ENCODE measurements at places on chromosomes 3 and 15. TPM values are rescaled to one million over a fixed set of nuclear protein-coding genes. Genes with fewer than 3 reads are reported as not detected.

ROBO2 gene
- not detected for total RNA-seq

GRM2 gene
- total RNA-seq, result 0.20 TPM

BDH1 gene
- total RNA-seq, result 126 TPM

RBP2 gene
- not detected for total RNA-seq

KLHL40 gene
- not detected for total RNA-seq

CYP19A1 gene
- total RNA-seq, result not detected

SEMA5B gene
- not detected for total RNA-seq

SERPINI2 gene
- total RNA-seq, result not detected

GRCh38 chr3:47398228-47398627, 17.4 kb downstream of the PTPN23 start:
- no peak for DNase-seq

GRCh38 chr15:47273864-47274263, 443.4 kb upstream of the SEMA6D start:
- no peak for DNase-seq

DNA sequence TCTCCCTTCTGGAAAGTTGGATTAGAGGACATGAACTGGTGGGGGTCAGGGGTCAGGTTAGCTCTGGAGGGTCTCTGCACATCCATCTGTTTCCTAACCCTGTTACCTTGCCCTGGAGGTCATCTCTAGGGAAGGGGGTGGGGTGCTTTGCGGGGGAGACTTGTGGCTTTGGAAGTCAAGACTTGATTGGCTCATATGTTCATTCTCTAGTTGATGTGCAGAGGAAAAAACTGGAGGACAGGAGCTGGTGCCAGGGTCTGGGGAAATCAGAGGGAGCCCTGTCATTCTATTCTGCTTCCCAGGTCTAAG, 42.9 kb upstream of the ROPN1 start:
- no peak for DNase-seq

- DNase-seq, result no peak
These were observed 891 bp downstream of the EXOG start for GRCh38 chr3:38497031-38497430.

GRCh38 chr3:183159333-183159732, 3.2 kb downstream of the LAMP3 start:
- no peak for DNase-seq

DNA sequence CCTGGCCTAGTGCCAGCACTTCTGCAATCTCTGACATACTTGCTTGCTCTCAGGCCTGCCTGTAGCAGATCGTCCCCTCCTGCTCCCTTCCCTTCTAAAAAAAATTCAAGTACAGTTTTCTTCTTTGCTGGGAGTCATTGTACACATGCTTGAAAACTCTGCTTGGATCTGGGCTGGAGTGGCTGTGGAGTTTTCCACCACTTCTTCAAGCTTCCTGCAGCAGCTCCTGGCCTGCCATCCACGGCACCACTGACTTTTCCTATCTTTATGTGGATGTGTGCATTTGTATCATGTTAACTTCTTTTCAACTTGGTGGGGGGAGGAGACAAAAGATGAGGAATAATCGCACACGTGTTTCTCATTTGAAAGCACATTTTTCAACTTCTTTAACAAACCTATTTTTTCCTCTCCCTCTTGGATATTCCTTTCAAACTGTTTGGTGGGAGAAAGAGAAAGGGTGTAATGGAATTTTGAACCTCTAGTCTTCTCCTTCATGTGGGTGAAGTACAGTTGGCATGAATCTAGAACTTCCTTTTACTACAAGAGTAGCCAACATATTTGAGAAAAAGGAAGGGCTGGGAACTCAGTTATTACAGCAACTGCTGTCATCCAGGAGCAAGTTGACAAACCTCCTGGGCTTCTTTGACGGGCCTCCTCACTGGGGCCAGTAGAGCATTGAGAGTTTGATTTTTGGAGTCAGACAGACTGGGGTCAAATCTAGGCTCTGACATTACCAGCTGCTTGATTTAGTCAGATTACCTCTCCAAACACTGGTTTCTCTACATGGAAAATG, 61.2 kb upstream of the LRTM1 start:
- DNase-seq, result no peak

DNA sequence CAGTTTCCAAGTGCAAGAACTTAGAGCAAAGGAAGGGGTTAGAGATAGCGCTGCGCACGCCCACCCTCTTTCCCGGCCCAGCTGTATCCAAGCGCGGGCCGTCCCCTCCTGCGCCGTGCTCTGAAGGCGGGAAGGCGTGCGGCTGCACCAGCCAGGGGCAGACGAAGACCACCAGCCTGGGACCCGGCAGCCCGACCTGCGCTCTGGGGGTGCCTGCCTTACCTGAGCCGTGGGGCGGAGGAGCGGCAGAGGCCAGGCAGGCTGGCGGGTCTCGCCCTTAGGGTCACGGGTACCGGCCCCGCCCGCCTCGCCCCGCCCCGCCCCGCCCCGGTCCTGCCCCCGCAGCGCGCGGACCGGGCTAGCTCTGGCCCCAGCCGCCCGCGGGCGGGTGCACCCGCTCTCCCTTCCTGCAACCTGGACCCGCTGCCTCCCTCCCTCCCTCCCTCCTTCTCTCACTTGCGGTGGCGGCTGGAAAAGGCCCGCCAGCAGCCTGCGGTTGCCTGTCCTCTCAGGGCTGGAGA, at the start of gene WDR72:
Gene WDR72 (minus strand): TSS at position 253 of the 521 bp plus-strand sequence. CDS start 26,514 bp downstream, outside the sequence.
- peak; percentile 7 for DNase-seq

DNA sequence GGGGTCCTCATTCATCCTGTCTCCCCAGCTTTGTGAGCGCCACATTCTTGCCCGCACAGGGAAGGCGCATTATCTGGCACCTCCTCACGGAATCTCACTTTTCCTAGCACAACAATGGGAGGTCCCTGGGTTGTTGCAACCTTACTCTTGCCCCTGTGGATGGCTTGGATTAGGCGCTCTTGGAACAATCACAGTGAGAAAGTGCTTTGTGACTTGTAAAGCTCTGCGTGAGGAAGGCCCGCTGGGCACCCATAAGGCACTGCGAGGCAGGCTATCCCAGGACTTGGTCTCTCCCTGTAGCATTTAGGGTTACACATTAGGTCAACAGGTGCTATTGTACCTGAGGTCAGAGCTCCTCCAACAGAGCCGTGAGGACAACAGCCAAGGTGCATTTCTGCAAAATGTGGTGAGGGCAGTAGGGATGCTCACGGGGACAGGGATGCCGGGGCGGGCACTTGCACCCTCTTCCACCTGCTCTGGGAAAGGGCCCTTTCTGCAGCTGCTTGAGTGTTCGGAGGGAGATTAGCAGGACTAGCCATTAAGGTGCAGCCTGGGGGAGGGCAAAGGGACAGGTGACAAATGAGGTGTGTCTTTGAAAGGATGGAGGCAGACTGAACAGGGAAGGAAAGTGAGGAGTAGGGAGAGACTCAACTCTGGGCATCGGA, 13.9 kb upstream of the LRRC15 start:
- no peak for DNase-seq

DNA sequence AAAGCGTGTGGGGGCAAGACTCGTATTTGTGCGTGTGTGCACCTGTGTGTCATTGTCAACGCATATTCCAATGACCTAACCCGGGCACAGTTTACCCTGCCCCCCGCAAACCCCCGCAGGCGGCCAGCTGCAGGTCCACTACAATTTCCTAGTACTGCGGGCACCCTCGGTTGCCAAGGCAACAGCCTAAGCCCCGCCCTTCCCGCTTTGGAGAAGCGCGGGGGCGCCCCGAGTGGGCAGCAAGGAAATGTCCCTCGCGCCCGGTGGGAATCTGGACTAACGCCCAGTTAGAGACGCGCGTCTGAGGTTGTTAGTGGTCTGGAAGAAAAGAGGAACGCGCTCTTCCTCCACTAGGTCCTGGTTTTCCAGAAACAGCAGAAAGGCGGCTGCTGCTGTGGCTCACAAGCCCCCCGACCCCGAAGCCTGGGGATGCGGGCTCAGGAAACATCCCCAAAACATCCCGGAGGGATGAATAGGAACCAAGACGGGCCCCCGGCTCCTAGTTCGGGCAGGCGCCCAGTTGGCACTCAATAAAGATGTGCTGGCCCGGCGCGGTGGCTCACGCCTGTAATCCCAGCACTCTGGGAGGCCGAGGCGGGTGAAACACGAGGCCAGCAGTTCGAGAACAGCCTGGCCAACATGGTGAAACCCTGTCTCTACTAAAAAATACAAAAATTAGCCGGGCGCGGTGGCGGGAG, 1.1 kb downstream of the ABHD14A start:
- peak; percentile 56 for DNase-seq

GRCh38 chr3:133662278-133662651, 524 bp upstream of the TOPBP1 start:
- DNase-seq, result peak; percentile 60

GRCh38 chr3:10682692-10683091, 133.3 kb upstream of the SLC6A11 start:
- no peak for DNase-seq

DNA sequence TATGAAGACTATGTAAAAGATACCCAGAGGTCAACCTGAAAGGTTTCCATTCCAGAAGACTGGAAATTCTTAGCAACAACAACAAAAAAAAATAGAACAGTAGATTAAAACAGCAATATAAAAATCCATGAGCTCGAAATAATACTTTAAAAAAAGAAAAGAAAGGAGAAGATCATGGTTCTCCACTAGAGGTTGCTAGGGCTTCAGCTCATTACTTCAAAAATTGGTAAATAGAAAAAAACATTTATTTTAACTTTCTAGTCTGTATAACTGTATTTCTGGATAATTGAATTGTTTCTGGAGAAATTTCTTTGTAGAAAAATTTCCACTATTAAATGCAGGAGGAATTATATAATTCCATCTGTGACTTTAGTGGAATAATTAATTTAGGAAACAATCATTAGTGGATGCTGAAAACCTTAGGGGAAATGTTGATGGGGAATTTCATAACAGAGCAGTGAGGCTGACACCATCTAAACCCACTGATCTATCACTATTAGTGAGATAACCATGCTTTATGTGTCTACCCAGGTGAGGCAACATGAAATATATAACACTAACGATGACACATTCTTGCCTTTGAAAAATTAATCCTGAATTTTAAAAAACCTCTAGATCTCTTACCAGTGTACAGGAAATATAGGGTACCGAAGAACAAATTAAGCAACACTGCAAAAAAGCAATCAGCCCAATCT, 62.5 kb upstream of the SNRK start:
- no peak for DNase-seq

DNA sequence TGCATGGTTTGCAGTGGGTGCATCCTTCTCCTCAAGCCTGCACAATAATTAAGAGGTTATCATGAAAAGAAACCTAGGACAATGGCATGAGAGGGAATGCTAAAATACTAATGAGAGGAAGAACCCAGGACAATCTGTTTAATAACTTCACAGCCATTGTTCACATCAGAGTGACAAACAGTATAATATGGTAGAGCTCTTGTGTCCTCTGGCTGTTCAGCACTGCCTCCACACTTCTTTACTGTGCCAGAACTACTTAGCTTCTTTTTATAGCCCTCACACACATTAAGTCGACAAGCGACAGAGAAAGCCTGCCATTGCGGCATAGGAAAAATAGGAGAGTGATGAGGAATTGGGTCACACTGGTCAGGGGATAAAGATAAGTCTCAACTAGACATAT, 65.0 kb upstream of the MEIS2 start:
- DNase-seq, result no peak

GRCh38 chr3:101244212-101244575, 76.2 kb downstream of the IMPG2 start:
- DNase-seq, result no peak

- no peak for DNase-seq
These were observed 6.5 kb upstream of the HPS3 start for GRCh38 chr3:149122721-149123578.

DNA sequence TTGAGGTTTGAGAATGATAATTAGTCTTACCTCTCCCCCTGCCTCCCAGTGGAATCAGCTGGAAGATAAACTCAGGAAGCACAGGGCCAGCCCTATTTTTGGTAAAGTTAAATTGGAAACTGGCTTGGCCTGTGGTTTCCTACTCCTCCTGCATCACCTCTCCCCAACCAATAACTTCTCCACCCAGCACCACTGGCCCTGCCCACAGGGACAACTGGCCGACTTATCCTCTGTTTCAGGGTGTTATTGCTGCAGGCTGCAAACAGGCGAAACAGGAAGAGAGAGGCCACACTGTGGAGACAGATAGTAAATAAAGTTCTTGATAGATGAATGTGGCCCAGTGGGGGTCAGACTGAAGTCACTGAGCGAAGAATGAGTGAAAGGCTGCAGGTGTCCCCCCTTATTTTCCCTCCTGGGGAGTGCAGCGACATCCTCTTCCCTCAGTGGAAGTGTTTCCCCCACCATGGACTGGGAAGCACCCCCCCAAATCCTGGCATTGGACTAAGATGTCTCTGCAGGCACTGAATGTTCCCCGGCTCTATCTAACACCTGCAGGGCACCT, 47.1 kb downstream of the PDIA5 start:
- DNase-seq, result no peak

GRCh38 chr3:161233557-161233956, 12.4 kb downstream of the NMD3 start:
- no peak for DNase-seq

DNA sequence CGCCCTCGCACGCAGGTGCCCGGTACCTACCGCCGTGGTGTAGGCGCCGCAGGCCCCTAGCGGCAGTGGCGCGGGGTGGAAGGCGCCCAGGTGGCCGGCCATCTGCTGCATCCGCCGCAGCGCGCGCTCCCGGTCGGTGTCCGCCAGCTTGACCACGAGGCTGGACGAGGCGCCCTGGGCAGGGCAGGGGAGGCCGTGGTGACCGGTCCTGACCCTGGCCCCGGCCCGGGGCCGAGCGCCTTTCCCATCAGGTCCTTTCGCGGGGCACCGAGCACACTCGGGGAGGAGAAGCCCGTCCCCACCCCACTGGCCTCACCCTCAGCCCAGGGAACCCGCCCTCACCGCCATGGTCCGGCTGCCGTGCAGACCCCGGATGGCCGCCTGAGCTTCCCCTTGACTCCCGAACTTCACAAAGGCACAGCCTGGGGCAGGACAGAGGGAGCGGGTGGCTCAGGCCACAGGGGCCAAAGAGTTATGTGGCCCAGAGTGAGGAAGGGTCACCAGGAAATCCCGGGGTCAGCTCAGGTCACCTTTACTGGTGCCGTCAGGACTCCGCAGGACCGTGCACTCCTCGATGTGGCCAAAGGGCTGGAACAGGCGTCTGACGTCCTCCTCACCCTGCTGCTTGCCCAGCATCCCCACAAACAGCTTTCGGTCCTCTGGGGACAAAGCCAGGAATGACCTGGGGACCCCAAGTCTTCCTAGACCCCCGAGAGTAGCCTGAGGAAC, 17.4 kb upstream of the PARP6 start:
- no peak for DNase-seq

GRCh38 chr15:67070150-67070549, 4.7 kb downstream of the SMAD3 start:
- DNase-seq, result no peak

- no peak for DNase-seq
These were observed 40.2 kb upstream of the GOLGA8J start for GRCh38 chr15:30042556-30042955.
